ENCODE measurements at places on chromosomes 5 and 9. TPM values are rescaled to one million over a fixed set of nuclear protein-coding genes. Genes with fewer than 3 reads are reported as not detected.
A peak's percentile ranks its signal among the peaks of the same experiment; 100 is the strongest.

GRCh38 chr5:164289526-164289925, 784.1 kb downstream of the MAT2B start:
- DNase-seq, result no peak

DNA sequence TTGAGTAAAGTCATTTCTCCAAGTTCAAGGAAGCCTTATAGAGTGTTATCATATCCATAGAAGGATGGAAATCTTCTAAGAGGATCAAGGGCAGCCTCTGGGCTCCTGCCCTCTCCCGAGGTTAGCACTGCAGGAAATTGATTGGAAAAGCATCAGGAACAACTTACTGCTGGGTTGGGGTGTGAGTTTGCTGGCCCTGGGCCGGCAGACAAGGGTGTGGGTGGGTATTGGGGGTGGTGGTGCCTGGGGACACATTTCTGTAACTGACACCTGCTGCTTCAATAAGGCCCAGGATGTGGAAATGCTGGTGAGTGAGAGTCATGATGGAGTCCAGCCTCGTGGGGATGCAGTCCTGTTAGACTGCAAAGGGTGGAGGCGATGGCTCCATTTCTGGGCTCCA, 5.5 kb downstream of the CSF2 start:
- no peak for DNase-seq

- peak; percentile 30 for DNase-seq
Measured at GRCh38 chr5:73437101-73437776, 11.3 kb downstream of the FOXD1 start.

DNA sequence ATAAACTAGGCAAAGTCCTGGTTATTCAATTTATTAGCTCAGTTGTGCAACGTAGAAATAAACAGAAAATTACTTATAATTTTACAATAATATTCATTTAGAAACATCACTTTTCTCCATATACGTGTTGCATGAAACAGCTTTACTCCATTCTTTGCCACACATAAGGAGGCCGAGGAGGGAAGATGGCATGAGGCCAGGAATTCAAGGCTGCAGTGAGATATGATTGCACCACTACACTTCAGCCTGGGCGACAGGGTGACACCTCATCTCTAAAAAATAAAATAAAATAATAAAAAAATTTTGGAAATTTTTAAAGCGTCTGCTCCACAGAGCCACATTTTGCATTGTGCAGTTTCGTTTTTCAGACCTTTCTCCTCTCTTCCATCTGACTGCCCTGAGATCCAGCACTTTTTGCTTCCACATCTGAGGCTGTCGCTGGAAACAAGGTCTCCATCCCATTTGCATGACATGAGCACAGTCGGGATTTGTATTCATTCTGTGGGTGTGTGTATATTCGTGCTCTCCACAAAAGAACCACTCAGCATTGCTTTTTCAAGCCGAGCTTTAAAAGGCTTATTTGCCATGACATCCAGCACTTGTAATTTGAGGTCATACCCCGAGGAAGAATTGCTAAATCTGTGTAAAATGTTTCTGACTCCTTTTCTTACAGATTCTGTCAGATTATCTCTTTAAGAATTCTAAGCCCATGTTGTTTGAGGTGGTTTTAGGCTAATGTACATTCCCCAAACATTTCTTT, 98.6 kb upstream of the MSX2 start:
- no peak for DNase-seq

DNA sequence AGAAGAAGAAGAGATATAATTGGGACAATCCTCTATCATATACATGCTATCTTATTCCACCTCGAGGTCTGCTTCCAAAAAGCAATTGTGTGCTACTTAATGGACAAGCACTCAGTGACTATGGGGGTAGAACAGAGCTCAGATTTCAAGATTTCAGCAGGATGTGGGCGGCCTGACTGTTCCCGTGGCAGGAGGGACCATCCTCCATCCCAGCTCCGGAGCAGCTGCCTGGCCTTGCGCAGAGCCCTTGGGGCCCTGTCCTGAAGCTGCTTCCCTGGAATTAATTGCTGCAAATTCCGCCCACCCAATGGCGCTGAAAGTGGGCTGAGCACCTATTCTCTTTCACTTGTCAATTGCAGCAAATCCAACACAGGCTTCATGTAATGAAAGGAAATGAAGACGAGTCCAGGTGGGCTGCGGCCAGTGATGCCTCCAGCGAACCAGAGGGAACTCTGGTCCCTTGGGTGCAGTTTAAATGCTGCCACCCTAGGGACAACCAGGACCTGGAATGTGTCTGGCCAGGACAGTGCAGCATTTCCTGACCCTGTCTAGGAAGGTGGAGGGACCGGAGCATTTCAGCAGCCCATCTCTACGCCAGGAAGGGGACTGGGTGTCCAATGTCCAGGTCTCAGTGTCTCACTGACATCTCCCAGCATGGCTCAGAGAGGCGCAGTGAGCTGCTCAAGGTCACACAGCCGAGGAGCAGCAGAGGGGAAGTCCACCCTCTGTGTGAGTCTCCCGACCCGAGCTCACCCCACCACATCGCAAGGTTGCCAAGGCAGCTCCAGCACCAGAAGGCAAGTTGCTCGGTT, 50.5 kb upstream of the FCN1 start:
- DNase-seq, result no peak

DNA sequence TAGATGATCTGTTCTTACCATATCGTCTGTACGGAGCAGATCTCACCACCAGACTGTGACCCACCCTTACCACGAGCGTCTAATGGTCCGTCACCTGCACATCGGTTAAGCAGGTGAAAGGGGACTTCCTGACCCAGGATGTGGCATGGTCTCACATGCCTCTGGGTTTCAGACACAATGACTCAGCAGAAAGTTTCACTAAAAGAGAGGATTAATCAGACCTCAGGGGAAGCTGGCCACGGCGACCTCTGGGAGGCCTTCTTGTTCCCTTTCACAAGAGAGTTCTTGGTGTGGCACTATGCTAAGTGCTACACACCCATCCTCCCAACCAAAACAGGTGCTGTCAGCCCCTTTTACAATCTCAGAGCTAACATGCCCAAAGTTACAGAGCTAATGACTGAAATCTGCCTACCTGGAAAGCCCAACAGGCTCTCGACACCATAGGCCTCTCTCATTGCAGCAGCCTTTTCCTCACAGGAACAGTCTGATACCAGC, 41.6 kb downstream of the ADAMTS12 start:
- DNase-seq, result no peak

- no peak for DNase-seq
Measured at GRCh38 chr9:31393240-31393639, 991.2 kb upstream of the ACO1 start.

- no peak for DNase-seq
Measured at GRCh38 chr9:116549786-116550660, 137.1 kb upstream of the TRIM32 start.

DNA sequence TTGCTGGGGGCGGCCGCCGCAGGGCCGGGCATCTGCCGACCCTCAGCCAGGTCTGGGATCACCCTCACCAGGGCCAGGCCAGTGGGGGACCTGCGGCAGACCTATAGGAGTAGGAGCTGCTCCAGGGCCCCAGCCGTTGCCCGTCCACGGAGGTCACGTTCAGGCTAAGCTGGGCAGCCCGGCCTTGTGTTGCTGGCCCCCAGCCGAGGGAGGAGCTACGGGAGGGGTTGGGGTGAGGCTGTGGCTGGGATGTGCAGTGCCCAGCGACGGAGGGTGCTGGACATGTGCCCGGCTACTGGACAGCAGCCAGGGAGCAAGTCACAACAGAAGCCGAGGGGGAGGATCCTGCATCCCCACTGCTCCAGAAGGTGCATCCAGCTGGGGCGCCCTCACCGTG, 39.6 kb upstream of the SLC6A19 start:
- DNase-seq, result peak; percentile 91

- DNase-seq, result no peak
Measured at GRCh38 chr5:67248703-67249589, 52.3 kb upstream of the CD180 start.

DNA sequence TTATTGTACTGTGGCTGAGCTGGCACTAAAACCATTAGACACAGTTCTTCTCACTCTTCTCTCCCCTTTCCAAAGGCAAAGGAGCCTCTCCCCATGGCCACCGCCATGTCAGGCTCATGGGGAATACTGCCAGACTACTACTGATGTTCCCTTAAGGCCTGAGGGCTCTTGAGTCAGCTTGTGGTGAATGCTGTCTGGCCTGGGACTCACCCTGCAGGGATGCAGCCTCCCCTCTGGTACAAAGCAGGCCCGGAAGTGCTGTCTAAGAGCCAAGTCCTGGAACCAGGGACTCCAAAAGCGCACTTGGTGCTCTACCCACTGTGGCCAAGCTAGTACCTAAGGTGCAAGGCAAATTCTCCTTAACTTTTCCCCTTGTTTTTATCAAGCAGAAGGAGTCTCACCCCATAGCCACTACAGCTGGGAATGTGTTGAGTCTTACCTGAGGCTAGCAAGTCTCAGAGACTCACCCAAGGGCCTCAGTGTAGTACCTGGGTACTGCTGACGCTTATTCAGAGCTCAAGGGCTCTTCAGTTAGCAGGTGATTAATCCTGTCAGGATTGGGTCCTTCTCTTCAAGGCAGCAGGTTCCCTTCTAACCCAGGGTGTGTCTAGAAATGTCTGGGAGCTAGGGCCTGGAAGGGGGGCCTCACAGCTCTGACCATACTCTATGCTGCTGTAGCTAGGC, 33.2 kb upstream of the C5orf46 start:
- DNase-seq, result no peak

- DNase-seq, result no peak
Measured at GRCh38 chr9:131348631-131349521, 45.0 kb upstream of the PRRC2B start.

DNA sequence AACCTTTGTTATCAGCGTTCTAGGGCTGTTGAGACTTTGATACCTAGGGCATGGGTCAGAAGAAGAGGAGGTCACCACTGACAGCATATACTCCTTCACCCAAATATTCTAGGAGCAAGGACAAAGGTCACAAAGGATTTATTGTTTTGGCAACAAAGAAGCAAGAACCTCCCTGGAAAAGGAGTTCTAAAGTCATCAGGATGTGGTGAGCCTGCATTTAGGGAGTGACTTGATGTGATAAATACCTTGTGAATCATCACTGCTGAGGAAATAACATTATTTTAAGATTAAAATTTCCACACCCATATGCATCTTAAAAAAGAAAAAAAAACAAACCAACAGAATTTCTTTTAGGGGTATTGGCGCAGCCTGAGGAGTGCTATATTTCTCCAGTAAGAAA, 13.9 kb downstream of the IFNA1 start:
- DNase-seq, result no peak

Gene ROPN1L
- total RNA-seq, result 0.20 TPM

Gene CNOT6
- 14.6 TPM for total RNA-seq

Gene FBP1
- 1.3 TPM for total RNA-seq

Gene DIRAS2
- not detected for total RNA-seq

Gene SPATA6L
- 0.87 TPM for total RNA-seq

Gene SLC25A48
- 0.40 TPM for total RNA-seq
